Activated CD8-positive, alpha-beta memory T cell treated with anti-CD3 and anti-CD28 coated beads for 1 hour (primary cell): ENCODE measurements at places on chromosomes 1 and 21.
A peak's percentile ranks its signal among the peaks of the same experiment; 100 is the strongest.

GRCh38 chr1:210446479-210446878 is 117.8 kb downstream of the HHAT start:
- DNase-seq: peak; percentile 45

DNA sequence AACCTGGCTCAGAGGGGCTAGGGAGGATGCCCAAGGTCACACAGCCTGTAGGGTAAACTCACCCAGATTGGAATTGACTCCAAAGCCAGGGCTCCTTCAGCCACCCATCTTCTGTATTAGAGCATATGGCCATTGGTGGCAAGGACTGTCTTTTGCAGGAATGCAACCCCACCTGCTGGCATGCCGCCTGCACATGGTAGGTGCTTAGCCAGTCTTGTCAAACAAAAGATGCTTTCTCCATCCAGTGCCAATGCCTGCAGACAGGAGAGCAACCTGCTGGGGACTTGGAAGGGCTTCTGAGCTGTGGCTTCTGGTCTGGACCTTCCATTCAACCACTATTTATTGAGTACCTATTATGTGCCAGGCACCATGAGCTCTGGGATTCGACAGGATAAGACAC is 95.3 kb upstream of the TMEM51 start:
- DNase-seq: no peak

GRCh38 chr21:32812035-32812434 is 40.5 kb upstream of the PAXBP1 start:
- no peak for DNase-seq

DNA sequence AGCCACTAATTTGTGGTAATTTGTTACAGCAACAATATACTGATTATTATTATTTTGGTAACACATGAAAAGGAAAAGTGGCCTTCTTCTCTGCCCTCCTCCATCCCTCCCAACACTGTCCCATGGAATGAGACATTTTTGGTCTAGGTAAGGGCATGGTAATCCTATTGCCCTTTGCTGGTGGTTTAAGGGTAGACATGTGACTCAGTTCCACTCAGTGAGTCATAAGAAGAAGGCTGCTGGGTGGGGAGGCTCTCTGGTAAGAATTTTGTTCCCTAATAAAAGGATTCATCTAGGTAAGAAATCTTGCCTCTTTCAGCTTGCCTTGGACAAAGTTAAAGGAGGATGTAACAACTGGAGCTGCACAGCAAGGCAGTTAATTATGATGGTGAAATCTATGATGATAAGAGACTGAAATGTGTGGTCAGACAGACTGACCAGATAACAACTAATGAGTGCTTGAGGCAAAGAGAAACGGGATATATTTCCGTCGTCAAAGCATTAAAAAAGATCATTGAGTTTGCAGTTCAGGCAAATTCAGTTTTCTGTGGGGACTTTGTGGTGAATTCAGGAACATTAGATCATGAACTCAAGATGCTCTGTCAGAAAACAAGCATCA is 232.0 kb upstream of the KCNK2 start:
- no peak for DNase-seq

DNA sequence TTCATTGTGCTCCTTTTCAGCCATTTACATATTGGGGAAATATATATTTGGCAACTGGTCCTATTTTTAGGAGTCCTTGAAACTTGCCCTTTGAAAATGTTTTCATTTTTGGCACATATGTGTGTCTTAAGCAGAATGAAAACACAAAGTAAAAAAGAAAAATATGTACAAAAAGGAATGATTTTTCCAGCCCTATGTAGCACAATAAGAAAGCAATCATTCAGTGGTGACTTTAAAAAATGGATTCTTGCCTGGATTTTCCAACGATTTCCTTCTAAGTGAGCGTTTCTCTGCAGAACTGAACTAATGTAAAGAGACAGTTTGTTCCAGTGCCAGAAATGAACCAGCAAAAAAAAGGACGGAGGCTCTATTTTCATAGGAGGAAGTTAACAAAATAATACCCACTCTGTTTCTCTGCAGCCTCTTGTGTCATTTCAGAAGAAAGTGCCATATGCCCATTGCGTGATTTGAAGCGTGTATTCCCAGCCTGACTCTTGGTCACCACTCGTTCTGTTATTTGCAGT is 340.1 kb downstream of the SETD4 start:
- no peak for DNase-seq
